ENCODE measurements at places on chromosomes 7 and 10.

- DNase-seq: no peak
Observed at GRCh38 chr7:5408777-5409176, 14.9 kb downstream of the TNRC18 start.

DNA sequence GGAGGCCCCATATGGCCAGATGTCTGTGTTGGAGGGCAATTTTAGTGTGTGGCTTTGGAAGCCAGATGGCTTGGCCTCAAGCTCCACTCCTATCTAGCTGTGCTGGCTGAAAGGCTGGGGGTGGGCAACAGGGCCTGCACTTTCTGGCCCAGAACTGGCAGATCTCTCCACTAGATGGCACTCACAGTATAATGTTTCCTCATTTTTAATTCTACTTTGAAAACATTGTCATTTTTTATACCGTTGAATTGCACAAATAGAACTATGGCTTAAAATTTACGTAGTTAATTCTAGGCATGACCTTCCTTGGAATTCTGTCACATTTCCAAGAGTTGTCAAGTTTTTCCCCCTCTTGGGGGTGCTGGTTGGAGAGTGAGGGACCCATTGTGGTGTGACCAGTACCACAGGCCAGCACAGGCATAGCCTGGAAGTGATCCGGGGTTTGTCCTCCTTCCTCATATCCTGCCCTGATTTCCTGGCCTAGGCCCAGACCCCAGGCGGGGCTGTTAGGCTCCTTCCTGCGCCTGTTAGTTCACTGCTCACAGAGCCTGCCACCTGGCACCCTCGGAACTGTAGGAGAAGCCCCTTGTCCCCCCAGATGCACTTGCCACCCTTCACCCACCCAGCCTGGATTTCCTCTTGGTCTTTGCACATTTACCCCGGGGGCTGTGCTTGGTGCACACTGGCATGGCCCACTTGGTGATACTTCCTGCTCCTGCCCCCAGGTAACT, 52.8 kb downstream of the ARHGAP22 start:
- no peak for DNase-seq

DNA sequence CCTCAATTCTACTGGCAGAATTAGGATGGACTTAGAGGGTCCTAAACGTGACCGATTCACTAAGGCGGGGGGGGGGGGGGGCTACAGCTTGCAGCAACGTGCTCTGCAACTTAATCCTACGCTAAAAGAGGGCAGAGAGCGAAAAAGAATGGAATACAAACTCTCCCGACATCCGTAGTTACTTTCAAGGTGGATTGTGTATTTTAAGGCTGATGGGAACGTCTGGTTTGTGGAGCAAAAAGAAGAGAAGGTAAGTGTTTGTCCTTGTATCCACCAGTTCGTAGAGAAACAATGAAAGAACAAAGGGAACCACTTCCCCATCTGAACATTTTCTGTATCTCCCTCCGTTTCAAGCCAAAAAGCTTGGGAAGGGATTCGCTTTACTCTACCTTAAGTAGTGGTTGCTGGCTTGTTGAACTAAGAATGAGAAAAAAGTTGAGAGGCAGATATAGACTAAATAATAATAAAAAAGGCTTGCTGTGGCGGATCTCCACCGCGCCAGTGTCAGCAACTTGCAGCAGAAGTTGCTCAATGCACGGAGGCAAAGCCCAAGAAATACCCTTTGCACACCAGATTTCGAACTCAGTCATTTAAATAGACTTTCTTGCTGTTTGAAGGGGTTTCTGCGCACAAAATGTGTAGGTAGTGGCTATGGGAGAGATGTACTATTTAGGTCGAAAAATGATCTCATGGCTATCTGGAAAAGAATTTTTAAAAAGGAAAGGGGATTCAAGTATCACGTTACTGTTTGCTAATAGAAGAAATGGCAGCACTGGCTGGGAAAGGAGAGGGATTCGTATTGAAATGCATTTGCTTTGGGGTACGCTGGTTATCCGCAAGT, 736 bp downstream of the SKIDA1 start:
- no peak for DNase-seq

DNA sequence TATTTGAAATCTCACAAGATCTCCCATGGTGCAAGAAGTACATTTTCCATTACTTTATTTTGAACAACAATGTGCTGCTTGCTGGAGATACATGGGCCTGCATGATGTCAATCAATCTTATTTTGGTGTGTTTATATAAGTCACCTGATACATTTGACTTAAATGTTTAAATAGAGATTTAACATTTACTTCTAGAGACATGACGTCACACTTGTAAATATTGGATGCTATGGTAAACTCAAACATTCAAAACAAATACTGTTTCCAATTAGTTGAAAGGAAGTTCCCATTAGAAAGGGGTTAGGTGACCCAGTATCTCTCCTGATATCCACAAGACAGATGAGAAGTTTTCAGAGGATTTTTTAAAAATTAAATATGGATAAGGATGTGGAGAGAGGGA, 214.5 kb downstream of the NSUN6 start:
- no peak for DNase-seq
